ENCODE measurements at places on chromosomes 11 and 22.

DNA sequence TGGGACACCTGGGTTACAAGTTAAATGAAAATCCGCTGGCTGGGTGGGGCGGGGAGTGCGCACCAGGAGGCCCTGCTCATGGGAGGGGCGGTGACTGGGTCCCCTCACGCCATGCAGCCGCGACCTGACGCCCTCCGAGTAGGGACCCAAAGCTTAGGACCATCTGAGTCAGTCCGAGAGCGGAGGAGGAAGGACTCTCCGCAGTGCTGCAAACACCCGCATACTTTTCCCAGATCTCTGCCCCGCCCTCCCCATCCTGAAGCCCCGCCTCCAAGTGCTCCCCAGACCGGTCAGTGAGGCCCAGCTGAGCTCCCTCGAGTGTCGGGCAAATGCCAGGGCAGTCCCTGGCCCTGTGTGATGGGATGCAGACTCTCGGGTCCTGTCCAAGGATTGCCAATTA, 6.6 kb upstream of the FLI1 start:
- DNase-seq = peak; percentile 64

- no peak for DNase-seq
Observed at GRCh38 chr11:117697319-117697718, 99.7 kb downstream of the DSCAML1 start.

DNA sequence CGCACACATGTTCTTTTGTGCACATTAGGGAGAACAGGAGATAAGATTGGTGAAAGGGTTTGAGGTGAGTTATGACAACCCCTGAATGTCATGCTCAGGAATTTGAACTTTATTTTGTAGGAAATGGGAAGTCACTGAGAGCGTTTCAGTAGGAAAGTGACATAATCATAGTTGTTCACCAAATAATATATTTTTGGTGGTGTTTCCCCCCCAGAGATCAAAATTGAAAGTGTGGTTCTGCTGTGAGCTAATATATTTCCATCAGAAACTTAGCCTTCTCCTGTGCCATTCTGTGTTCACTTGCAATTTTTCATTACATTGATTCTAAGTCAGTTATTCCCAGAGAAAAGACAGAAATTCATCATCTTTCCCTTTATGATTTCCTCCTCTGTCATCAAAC, 64.1 kb upstream of the RCN1 start:
- no peak for DNase-seq

DNA sequence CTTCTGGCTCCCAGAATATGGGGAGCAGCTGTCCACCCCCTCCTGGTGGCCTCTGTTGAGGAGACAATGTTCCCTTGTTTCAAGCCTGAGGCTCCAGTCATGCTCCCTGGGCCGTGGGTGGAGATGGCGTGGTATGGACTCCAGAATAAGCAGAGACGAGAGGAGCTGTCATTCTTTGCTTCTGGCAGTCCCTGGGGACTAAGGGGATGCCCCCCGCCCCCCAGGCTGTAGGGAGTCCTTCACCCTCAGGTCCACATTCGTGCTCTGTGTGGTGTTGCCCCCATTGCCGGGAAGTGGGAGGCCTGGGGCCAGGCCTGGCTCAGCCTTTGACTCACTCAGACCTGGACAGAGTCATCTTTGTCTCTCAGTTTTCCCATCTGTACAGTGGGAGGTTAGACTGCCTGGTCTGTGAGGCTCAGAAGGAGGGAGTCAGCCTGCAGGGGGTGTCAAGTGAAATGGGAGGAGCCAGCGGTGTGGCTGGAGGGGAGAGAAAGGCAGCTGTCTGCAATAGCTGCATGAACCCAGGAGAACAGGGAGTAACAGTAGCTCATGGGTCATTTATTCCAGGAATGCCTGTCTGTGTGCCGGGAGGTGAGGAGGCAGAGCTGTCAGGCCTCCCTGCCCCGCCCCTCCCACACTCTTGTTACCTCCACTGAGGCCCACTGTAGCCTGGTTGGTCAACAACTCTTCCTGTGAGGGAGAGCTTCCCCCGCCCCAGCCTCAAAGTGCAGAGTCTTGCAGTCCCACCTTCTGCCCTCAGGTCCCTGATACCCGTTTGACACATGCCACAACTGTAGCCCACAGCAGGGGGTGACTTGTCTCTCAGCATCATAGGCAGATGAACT, 6.3 kb downstream of the ARHGEF17 start:
- DNase-seq = no peak

DNA sequence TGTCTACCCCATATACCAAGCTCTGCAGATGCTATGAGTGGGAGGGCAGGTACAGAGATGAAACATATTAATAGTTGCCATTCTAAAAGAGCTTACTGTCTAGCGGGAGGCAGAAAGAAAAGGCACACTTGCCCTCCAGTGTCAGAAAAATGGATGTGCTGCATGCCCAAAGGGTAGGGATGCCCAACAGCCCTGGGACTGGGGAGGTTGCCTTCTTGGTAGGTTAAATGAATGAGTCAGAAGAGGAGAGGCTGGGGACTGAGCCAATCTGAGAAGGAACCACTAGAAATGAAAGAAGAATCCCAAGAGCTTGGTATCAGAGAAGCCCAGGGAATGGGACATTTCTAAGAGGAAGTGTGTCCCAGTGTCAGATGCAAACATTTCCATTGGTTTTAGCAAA, 1.2 kb downstream of the BIRC3 start:
- peak; percentile 70 for DNase-seq

GRCh38 chr11:77175021-77175842, 47.2 kb downstream of the MYO7A start:
- peak; percentile 80 for DNase-seq

DNA sequence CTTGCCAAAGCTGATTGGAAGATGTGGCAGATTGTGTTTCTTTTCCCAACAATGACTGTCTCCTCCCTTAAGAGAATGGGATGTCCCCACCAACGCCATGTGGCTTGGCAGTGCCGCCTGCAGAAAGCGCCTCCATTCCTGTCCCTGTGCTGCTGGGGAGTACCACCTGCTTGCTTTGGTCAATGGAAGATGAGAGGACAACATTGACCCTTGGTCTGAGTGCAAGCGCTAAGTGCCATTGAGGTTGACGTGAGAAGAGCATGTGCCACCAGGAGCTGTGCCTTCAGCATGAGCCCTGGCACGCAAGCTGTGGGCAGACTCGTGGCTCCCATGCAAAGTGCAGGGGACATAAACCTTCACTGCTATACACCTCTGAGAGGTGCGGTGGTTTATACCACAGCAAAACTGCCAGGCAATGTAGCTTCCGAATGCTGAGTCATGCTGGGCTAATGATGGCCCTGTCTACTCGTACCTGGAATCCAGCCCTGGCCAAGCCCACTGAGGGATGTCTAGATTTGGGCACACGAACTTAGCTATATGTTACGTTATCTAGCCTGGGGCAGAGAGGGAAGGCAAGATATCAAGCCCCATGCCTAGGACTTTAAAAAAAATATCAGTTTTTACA, 41.9 kb downstream of the MYEOV start:
- DNase-seq = no peak

GRCh38 chr22:43186272-43187170, at the start of gene TTLL12:
TTLL12 (minus strand) TSS chr22:43187134; CDS start chr22:43187069, 65 bp downstream.
- peak; percentile 86 for DNase-seq

GRCh38 chr11:1335811-1336761, 26.7 kb upstream of the TOLLIP start:
- peak; percentile 97 for DNase-seq

DNA sequence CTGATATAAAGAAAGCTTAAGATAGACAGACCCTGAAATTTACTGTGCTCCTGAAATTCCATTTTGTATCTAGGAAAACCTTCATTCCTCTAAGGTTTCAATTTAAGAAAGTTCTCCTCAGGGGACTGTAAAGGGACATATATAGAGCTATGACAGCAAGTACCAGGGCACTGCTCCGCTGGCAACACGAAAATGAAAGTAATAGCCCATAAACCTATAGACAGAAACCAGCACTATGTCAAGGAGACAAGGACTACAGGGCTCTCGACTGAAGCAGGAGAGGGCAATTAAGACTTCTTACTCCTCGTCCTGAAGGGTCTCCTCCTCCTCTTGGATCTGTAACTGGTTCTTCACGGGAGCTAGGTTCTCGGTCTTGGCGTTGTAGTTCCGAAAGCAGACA, 6.9 kb downstream of the FEZ1 start:
- DNase-seq = no peak

- DNase-seq = no peak
Observed at GRCh38 chr11:111911563-111912401, at the start of gene CRYAB. CRYAB (minus strand) TSS chr11:111911770; CDS start chr11:111911724, 46 bp downstream.

- DNase-seq = no peak
Observed at GRCh38 chr11:94281324-94281723, 23.1 kb upstream of the IZUMO1R start.

- DNase-seq = no peak
Observed at GRCh38 chr11:1075341-1075911, 752 bp downstream of the MUC2 start.

- DNase-seq = no peak
Observed at GRCh38 chr22:47623066-47623762, 860.8 kb downstream of the TBC1D22A start.

DNA sequence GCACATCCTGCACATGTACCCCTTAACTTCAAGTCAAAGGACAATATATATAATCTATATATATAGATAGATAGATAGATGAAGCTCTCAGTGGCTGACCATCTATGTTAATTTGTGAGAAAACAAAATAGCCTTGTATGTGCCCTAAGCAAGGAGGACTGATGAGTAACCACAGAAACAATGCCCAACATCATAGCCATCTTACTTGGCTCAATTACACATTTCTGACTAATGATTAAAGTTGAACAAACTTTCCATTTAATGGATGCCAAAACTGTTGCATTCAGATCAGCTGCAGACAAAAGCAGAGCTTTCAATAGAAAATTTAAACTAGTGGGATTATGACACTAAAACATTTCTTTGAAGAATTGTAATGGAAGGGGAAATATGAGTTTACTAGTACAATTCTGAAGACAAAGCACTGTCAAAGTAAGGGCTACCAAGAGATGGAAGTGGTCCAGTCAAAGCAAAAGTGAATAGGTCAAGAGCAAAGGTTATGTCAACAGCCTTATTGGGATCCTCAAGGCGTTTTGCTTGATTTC, 1188.2 kb upstream of the RAG2 start:
- DNase-seq = no peak

- peak; percentile 12 for DNase-seq
Observed at GRCh38 chr22:17369439-17370025, at the start of gene CECR2. CECR2 (plus strand) TSS chr22:17369460; CDS start chr22:17369784, 324 bp downstream.

DNA sequence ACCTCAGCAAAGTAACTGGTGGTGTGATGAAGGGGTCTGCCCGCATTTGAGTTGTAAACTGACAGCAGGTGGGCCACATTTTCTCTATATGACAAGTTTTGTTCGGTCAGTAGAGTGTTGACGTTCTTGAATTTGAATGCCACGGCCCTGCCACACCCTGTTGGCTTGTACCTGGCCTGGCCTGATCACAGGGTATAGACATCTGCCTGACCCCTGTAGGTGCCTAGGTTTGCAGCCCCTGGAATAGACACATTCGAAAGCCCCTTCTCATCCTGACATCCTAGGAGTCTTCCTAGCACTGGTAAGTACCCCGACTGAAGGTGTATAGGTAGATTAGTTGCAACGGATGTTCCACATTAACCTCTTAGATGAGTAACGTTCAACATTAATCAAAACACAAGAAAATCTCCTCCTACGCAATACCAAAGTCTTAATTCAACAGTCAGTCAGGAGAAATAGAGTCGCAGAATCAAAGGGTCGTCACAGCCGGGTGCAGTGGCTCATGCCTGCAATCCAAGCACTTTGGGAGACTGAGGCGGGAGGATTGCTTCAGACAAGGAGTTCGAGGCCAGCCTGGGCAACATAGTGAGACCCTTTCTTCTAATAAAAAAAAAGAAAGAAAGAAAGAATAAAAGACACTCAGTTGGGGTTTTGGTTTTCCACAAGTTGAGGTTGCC, 43.6 kb upstream of the CD5 start:
- no peak for DNase-seq

- DNase-seq = peak; percentile 27
Observed at GRCh38 chr11:33515347-33515746, 185.3 kb downstream of the C11orf91 start.

DNA sequence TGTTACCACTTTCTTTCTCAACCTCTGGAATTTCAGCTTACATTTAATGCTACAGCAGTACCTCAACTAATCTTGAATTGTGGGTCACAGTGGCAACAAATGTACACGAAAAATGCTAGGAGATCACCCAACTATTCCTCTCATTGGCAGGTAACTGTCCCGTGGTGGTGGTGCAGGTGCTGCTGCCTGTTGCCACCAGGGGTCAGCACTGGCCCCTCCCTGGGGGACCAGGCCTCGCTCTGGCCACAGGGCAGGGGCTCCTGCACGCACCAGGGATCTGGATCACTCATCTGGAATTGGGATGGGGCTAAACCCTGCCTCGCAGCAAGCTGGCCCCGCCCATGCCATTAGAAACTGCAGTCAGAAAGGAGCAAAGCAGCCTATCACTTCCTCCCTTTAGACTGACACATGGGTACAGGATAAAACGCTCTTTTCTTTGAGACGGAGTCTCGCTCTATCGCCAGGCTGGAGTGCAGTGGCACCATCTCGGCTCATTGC, 6.9 kb upstream of the POLDIP3 start:
- peak; percentile 55 for DNase-seq

GRCh38 chr11:1220941-1221721, 1.7 kb upstream of the MUC5B start:
- DNase-seq = no peak

GRCh38 chr22:43993072-43993760, 30.9 kb upstream of the PARVB start:
- peak; percentile 68 for DNase-seq

DNA sequence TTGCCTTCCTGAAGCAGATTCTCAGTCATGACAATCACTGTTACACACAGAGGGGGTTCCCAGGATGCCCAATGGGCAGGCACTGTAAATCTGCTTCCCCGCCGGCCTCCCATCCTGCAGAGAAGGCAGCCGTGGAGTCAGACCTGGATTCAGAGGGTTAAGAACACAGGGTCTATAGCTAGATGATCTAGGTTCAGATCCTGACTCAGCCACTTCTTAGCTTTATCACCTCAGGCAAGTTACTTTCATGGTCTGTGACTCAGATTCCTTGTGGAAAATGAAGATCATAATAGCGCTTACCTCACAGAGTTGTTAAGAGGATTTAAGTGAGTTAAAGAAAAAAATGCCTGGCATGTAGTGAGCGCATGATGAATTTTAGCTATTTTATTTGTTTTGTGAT, 95.9 kb downstream of the TIMP3 start:
- DNase-seq = no peak

DNA sequence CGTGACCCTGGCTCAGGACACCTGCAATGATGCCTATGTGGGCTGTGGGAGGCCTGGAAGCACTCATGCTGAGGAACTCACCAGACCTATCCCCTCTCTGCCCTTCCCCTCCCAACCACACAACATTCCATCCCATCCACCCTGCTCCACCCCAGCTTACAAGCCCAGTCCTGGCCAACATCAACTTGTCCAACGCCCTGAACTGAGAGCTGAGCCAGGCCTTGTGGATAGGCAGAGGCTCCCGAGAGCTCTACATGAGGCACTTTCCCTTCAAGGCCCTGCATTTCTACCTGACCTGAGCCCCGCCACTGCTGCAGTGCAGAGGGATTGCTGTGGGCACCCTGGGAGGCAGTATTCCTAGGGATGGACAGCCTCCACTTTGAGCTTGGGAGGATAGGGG, 112.4 kb downstream of the PDE2A start:
- DNase-seq = no peak

- no peak for DNase-seq
Observed at GRCh38 chr11:126118806-126119205, 56.1 kb upstream of the CDON start.

- DNase-seq = no peak
Observed at GRCh38 chr11:65777821-65778361, 2.9 kb downstream of the AP5B1 start.

GRCh38 chr11:119341222-119342022, 739 bp upstream of the C1QTNF5 start:
- peak; percentile 62 for DNase-seq

Measured in suppressor macrophage (primary cell).